ENCODE measurements at places on chromosomes 12 and 14. TPM values are rescaled to one million over a fixed set of nuclear protein-coding genes. Genes with fewer than 3 reads are reported as not detected.

The SLC39A5 gene
- polyA plus RNA-seq = 0.12 TPM

The KLRB1 gene
- not detected for polyA plus RNA-seq

GRCh38 chr14:76125511-76125910, 26.2 kb upstream of the GPATCH2L start:
- DNase-seq = no peak

The ACSM4 gene
- polyA plus RNA-seq = not detected

The PLA2G1B gene
- not detected for polyA plus RNA-seq
